Activated T-helper 1 cell treated with Interleukin-2 at 50 U/mL for 16 hours (primary cell): ENCODE measurements at places on chromosomes 7 and 10.

DNA sequence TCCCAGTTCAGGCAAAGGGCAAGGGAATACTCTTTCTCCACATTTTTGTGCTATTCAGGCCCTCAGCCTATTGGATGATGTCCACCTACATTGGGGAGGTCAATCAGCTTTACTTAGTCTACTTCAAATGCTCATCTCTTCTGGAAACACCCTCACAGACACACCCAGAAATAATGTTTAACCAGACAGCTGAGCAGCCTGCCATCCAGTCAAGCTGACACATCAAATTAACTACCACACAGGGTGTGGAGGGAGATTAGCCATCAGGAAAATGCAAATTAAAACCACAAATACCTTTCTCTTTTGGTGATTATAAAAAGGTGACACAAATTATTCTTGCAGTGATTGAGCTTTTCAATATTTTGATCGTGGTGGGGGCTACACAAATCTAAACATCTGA lies 74.7 kb upstream of the FZD8 start:
- DNase-seq, result no peak

GRCh38 chr7:150778014-150778737 lies 22.0 kb downstream of the TMEM176B start:
- DNase-seq, result no peak

DNA sequence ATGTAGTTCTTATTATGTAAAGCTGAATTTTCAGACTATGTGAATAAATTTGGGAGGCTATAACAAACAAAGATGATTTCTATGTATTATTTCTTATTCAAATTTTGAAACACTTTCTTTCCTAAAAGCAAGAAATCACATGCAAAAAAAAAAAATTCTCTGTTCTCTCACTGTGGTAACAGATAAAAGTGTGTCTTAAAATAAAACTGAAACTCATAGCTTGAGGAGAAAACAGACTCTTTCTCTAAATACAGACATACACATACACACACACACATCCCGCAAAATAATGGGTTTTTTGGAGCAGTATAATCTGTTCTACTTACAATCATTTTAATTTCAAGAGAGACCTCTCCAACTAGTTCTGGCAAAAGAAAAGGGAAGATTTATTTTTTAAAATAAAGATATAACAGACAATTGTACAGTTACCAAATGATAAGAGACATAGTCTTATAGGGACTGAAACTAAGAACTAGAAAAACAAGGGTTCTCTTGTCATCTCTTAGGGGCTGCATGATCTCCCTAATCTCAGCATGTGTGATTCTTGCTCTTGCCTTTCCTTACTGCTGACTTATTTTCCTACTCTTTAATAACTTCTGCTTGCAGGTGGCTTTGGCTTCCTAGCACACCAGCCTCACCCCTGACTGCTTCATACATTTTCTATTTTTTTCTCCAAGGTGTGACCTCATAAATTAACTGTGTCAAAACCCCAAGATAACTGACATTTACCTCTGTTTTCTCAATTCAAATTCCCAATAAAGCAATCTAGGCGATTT lies 483.5 kb upstream of the POT1 start:
- DNase-seq, result no peak

- DNase-seq, result no peak
These were observed 89.0 kb downstream of the NKX6-2 start for GRCh38 chr10:132696728-132697577.

DNA sequence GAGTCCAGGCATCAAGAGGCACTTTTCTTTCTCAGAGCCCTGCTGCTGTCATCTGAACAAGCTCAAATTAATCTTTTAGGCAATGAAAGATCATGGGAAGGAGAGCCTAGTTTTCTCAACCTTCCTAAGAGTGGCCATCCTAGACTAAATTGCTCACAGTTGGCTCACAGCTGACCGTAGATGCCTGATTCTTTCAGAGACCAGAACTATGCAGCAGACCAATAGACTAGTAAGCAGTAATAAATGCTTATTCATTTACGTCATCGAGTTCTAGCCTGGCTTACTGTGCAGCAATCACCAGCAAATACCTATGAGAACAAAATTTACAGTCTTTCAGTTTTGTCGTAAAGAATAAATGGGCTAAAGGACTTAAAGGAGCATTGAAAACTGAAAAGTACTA lies 602.9 kb upstream of the GHITM start:
- DNase-seq, result no peak

DNA sequence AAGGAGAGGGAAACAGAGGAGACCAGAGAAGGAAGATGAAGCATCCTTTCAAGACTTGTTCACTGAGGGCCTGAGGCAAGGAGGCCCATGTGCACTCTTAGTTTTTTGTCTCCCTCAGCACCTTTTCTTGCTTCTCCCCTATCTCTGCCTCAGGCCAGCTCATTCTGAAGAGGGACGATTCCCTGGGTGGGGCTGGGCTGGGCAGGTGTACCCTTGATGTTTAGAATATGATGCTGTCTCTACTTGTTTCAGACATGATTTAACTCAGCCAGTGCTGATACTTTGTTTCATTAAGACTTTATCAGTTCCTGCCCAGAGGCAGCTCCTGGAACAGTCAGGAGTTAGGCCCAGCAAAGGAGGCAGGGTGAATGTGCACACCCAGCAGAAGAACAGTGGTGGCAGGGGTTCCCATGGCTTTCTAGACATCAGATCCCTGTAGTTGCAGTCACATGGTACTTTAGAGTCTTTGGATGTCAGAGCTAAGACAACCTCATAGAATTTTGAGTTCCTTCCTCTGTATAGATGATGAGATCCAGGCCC lies 3.4 kb downstream of the PRXL2A start:
- DNase-seq, result no peak

- no peak for DNase-seq
These were observed 622 bp downstream of the CPEB3 start for GRCh38 chr10:92290076-92290836.

- DNase-seq, result no peak
These were observed 5.8 kb upstream of the PRTFDC1 start for GRCh38 chr10:24958091-24958720.

DNA sequence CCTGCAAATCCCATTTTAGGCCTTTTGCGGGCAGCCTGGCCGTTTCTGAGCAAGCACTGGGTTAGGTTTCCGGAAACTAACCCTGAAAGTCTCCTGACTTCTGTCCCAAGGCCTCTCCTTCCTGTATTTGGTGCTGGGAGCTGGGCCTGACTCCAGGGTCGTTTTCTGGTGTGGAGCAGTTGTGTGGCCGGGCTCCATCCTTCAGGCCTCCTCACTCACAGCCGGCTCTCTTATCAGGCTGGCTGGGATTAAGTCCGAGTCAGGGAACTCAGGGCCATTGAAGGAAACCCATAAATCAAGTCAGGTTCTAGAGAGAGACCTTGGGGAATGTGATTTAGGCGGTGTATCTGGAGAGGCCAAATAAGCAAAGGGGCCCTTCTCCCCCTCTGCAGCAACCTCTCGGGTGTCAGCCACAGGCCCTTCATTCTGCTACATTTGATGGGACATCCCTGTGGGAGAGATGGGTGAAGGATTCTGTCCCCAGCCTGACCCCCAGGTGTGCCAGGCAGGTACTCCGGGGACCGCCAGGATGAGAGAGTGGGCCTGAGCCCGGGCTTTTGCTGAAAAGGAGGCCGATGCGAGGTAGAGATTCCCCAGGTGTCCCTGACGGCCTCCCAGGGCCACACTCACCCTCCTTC lies 3.3 kb downstream of the GATA3 start:
- no peak for DNase-seq

DNA sequence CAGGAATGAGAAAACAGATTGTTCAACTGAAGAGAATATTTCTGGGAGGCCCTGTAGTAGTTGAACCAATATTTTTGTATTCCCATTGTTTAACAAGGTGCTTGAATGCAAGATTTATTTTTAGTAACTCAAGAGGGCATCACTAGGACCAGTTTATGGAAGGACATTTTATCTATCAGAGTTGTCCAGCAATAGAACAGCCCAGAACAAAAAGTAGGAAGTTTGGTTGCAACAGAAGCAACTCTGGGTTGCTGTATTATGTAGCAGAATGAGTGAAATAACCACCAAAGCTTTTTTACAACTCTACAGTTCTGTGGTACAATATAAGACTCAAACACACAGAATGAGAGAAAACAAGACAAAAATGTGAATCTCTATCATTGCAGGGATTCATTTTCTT lies 34.7 kb downstream of the CPED1 start:
- no peak for DNase-seq

- DNase-seq, result no peak
These were observed 681.4 kb downstream of the LRMDA start for GRCh38 chr10:76112826-76113150.

DNA sequence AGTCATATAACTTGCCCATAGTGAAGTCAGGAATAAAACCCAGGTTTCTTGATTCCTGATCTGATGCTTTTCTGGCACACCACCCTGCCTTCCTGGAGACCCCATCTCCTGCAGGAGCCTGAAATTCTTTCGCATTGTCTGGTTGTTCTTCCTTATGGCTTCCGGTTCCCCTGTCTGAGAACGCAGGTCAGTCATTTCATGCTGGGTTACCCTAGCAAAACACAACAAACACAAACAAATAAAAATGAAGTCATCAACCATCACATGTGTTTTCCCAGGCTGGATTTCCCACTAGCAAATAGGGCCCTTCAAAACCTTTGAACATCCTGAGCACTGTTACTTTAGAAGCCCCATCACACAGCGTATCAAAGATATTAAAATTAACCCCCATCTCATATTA lies 569.6 kb downstream of the LRMDA start:
- no peak for DNase-seq
